ENCODE measurements at places on chromosomes 2 and 18. TPM values are rescaled to one million over a fixed set of nuclear protein-coding genes. Genes with fewer than 3 reads are reported as not detected.

GRCh38 chr2:110837446-110838409 is 105.4 kb downstream of the ACOXL start:
- peak; percentile 57 for DNase-seq

GRCh38 chr18:140670-141266 is 17.6 kb upstream of the USP14 start:
- no peak for DNase-seq

GRCh38 chr2:100988630-100989417 is 13.3 kb upstream of the RPL31 start:
- no peak for DNase-seq

DNA sequence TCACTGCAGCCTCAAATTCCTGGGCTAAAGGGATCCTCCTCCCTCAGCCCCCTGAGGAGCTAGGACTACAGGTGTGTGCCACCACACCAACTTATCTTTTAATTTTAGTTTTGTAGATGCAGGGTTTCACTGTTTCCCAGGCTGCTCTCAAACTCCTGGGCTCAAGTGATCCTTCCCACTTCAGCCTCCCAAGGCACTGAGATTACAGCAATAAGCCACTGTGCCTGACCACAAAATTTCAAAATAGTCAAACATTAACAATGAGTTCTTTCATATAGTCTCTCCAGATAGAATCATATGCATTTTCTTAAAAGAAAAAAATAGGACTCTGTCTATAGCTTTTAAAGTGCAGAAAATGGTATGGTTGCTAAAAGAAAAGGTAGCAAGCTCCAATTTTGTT is 24.9 kb upstream of the PID1 start:
- no peak for DNase-seq

- peak; percentile 38 for DNase-seq
These were observed 31.4 kb downstream of the SOWAHC start for GRCh38 chr2:109645412-109646184.

DNA sequence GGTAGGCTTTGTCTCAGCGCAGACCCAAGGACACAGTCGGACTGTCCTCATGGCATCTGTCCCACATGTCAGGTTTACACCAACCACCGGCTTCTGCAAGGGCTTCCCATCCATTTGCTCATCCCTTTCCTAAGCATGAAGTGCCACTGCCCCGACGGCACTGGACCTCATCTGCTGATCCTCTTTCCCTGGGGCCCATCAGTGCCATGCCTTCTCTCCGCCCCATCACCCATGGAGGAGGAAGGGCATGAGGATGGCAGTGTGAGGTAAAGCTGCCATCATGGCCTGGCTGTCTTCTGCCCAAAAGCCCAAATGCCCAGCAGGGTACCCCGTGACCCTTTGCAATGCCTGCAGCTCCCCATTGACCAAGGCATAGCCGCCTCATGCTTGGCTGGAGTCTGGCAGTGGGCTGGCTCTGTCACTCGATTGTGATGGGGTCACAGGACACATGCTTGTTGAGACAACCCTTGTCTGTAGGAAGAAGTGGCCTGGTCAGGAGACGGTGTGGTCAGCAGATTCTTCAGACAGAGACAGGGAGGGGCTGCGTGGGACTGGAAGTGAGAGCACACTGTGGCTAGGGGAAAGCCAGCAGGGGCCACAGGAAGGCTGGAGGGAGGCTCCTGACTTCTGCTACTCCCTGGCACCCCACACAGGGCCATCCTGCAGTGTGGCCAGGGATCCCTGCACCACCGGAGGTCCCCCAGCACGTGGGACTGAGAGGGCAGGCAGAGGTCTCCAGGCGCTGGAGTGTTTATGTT is 493.7 kb upstream of the HS6ST1 start:
- no peak for DNase-seq

MYO7B gene
- polyA plus RNA-seq = 33.3 TPM

DNA sequence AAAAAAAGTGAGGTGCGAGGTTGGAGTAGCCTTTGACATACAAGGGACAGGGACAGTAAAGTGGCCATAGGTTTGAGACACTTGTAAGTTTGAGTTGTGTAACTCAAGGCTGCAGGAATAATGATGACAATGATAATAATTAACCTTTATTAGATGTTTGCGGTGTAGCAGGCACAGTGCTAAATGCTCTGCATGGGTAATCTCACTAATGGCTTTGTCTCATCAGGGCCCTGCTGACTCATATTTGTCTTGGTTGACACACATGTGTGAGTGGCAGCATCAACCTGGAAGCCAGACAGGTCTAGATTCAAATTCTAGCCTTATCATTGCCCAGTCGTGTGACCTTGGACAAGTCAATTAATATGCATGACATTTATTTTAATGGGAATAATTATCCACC is 126.2 kb downstream of the FSHR start:
- no peak for DNase-seq

Measured in renal cortex interstitium (tissue), 15 donors.